ENCODE measurements at places on chromosomes 4 and X.
A peak's percentile ranks its signal among the peaks of the same experiment; 100 is the strongest.

- DNase-seq: no peak
Observed at GRCh38 chr4:4333265-4333706, 43.2 kb downstream of the ZBTB49 start.

DNA sequence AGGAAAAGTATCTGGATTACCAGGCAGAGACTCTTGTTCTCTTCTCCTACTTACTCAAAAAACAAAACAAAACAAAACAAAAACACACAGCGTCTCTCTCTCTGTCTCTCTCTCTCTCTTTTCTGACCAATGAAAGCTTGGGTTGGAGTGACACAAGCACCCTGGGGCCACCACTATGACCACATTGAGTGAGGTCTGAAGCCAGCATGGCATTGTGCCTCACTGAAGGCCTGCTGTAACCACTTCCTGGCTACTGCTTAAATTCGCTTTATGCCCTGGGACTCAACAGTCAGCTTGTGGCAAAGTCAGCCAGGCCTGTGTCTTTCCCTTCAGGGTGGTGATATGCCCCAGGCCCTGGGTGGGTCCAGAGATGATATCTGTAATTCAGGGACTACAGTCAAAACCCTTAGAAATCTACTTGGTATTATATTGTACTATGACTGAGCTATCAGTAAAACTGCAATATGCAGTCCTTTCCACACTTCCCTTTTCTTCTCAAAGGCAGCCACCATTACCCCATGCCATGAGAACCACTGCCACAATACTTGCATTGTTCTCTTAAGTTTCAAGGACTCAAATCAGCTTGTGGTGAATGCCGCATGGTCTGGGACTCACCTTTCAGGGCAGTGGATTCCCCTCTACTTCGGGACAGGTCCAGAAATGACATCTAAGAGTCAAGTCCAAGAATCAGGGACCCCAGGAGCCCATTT, 606.8 kb upstream of the KLHL4 start:
- no peak for DNase-seq

DNA sequence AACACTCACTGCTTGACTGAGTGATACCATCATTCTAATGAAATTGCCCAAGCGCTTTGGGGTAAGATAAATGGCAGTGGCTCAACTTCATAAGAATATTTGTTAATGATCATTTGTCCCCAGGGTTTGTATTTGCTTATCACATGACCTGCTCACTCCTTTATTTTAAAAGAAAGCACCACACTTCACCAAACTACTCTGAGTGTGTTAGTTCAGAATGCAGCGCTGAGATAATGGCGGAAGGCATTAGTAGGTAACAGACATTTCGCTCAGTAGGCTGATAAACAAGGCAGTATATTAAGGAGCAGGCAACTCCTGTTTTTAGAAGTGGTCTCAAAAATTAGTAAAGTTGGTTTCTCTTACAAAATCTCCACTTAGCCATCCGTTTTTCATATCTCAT, 1.6 kb downstream of the SNX25 start:
- DNase-seq: peak; percentile 17

DNA sequence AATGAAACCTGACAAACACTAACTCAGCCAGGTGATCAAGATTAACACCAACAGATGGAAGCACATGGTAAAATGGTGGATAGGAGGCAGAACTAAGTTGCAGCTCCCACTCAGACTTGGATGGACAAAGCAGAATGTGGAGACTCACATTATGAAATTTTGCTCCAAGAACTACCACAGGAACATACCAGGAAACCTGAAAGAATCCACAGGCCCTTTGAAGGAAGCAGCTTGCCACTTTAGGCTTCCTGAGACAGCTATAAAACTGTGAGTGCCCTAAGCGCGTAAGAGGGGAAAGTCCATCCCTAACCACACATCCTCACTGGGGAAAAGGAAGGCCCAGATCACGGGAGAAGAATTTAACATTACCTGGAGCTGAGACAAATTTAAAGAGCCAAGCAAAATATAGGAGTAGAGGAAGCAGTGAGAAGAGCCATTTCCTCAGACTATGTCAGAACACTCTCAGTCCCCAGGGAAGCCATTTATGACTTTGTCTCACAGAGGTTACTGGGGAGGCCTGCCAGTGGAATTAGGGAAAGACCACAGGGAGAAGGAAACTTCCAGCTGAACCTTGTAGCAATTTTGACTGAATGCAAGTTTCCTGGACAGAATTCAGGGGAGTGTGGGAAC, 224.5 kb downstream of the TEX13C start:
- no peak for DNase-seq

DNA sequence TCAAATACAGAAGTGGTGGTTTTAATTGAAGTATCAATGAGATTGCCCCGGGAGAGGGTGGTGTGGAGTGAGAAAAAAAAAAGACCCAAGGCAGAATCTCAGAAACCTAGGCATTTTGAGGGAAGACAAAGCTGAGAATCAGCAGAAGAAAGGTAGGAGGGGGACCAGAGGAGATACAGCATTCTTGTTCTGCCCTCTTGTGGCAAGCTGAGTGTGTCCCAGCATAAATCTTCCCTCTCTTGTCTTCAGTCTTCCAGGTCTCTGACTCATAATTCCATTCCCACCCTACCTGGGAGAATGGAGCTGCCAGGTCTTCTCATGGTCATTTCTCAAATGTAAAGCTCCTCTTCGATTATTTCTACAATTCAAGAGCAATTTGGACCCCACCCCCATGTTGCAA, 32.7 kb upstream of the MAGED1 start:
- peak; percentile 49 for DNase-seq

DNA sequence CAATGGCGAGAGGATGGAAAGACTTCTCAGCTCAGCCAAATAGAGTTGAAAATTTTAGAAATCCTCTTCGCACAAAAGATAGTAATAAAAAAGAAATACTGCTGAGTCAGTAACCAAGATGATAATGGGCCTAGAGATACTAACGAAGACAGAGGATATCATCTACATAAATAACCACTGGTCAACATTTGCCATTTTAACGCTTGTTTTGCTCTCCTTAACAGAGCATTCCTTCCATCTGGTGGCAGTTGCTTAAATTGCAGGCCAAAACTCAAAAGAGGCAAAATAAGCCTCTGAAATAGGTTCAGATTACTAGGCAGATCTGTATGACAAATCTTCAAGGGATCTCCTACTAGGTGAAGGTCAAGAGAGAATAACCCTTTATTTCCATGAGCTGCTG, 51.7 kb upstream of the MCF2 start:
- peak; percentile 7 for DNase-seq

GRCh38 chrX:21683941-21684340, 25.8 kb upstream of the KLHL34 start:
- DNase-seq: no peak

- DNase-seq: no peak
Observed at GRCh38 chr4:1768367-1769034, 24.6 kb upstream of the FGFR3 start.

- DNase-seq: no peak
Observed at GRCh38 chr4:18067031-18067430, 45.5 kb upstream of the LCORL start.

DNA sequence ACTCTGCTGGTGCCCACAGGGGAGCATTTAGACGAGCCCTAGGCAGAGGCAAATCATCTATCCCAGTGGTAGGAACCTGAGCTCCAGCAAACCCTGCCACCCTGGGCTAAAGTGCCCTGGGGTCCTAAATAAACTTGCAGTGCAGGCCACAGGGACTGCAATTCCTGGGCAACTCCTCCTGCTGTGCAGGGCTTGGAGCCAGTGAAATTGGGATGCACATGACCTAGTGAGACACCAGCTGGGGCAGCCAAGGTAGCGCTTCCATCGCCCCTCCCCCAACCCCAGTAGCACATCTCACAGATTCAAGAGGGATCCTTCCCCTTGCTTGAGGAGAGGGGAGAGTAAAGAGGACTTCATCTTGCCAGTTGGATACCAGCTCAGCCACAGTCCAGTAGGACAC, 44.1 kb downstream of the CHRNA9 start:
- DNase-seq: no peak

DNA sequence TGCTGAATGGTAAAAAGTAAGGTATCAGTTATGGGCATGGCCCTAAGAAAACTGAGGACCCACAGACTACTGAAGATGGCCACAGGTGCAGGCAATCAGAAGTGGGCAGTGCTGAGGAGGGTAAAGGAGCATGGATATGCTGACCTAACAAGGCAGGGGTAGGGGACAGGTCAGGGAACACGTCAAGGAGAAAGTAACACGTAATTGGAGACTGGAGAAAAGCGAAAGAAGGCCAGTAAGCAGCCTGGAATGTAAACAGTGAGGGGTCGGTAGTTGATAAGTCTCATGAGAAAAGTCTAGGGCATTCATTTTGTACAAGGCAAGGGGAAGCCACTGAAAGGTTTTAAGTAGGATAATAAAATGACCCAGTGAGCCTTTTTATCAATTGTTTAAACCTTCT, 153.3 kb downstream of the PRDM5 start:
- peak; percentile 6 for DNase-seq

DNA sequence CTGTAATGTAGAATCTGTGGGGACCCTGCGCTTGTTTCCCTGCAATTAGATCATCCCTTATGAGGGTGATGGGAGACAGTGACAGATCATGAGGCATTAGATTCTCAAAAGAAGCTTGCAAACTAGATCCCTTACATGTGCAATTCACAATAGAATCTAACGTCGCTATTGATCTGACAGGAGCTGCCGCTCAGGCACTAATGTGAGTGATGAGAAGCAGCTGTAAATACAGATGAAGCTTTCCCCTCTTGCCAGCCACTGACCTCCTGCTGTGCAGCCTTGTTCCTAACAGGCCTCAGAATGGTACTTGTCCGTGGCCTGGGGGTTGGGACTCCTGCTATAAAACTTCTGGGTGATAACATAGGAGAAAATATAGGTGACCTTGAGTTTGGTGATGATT, 1076.8 kb downstream of the PDHA2 start:
- DNase-seq: peak; percentile 6

- no peak for DNase-seq
Observed at GRCh38 chrX:19912-20571, 261.1 kb upstream of the PLCXD1 start.

GRCh38 chr4:98685225-98686042, 27.0 kb upstream of the TSPAN5 start:
- peak; percentile 18 for DNase-seq

- no peak for DNase-seq
Observed at GRCh38 chrX:32591589-32591988, 619.8 kb downstream of the DMD start.

DNA sequence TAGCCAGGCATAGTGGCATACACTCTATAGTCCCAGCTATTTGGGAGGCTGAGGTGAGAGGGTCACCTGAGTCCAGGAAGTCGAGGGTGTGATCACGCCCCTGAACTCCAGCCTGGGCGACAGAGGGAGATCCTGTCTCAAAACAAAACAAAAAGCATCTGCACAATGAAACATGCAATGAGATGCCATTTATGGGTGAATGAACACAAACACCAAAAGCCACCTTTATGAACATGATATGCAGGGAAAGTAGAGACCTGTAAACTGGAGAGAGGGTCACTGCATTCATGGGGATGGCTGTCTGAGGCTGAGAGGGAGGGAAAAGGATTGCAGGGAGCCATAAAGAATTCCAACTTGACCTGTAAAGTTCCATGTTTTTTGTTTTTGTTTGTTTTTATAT, 70.7 kb downstream of the EVC start:
- DNase-seq: peak; percentile 3

GRCh38 chr4:165621983-165622382, 243.2 kb downstream of the CPE start:
- peak; percentile 5 for DNase-seq

DNA sequence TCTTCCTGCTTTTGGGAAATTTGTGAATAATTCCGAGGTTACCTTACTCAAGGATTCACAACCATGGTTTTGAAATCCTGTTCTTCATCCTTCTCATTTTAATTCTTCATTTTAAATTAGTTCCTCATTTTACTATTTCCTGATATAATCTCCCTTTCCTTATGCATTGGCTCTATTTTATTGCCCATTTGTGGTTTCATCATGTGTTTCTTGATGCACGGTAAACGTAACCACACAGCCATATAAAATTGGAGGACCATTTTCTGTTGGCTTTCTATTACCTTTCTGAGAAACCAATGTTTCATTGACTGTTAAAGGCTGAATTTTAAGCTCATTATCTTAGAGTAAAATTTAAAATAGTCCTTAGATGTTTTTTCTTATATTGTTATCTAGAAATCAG, 100.3 kb upstream of the NDST4 start:
- DNase-seq: no peak

GRCh38 chrX:138719396-138719795, 7.9 kb upstream of the FGF13 start:
- DNase-seq: no peak

GRCh38 chr4:41456559-41457101, 81.3 kb upstream of the LIMCH1 start:
- no peak for DNase-seq

GRCh38 chr4:137960371-137961050, 281.6 kb downstream of the SLC7A11 start:
- peak; percentile 43 for DNase-seq

- DNase-seq: no peak
Observed at GRCh38 chr4:82510216-82510615, 51.6 kb downstream of the TMEM150C start.

DNA sequence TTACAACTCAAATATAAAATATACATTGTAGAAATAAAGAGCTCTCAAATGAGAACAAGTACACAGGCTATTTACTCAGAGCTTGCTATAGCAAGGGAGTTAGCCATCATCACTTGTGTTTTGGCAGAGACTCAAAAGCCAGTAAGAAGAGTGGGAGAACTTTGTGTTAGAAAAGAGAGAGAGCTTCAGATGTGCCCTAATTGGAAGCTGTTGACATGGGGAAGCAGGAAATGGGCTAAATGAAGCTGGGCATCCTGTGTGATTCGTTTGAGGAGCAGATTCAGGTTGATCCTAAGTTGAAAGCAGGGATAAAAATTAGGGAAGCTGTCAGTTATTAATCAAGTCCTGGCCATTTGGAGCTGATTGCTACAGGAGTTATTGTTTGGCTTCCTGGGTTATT, 207.4 kb upstream of the MAOA start:
- no peak for DNase-seq

- DNase-seq: no peak
Observed at GRCh38 chr4:10175626-10176025, 59.0 kb upstream of the WDR1 start.

- DNase-seq: no peak
Observed at GRCh38 chr4:25795566-25796454, 67.0 kb downstream of the SEL1L3 start.

GRCh38 chr4:184255361-184255760, 37.7 kb upstream of the ENPP6 start:
- no peak for DNase-seq

GRCh38 chrX:98956014-98956413, 1454.1 kb downstream of the PCDH19 start:
- no peak for DNase-seq

DNA sequence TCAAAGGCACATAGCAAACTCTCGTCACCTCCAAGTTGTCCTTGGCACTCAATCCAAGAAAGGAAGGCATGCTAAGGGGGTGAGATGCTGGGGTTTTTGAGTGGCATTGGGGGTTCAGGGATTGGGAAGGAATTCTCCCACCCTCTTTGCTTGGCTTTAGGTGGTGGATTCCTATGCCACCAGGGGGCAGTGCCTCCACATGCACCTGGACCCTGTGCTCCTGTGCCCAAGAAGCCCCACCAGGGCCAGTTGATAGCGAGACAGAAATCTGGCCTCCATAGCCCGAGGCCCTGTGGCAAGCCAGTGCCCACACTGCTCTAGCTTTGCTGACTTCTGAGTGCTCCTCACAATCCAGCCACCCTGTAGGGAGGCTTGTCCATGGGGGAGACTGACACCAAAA, 2.0 kb upstream of the FATE1 start:
- peak; percentile 10 for DNase-seq

- no peak for DNase-seq
Observed at GRCh38 chr4:110680265-110680664, 57.4 kb upstream of the PITX2 start.

GRCh38 chr4:83250687-83251446, 33.7 kb downstream of the COQ2 start:
- no peak for DNase-seq

Data from NCI-H69 (cell line).